Esophagus mucosa (tissue), 1 donor: ENCODE measurements at places on chromosomes 6 and 20. TPM values are rescaled to one million over a fixed set of nuclear protein-coding genes. Genes with fewer than 3 reads are reported as not detected.

The ENPP4 gene
- 0.80 TPM for total RNA-seq

The NMBR gene
- not detected for total RNA-seq

The TP53TG5 gene
- 0.36 TPM for total RNA-seq

The KLC4 gene
- total RNA-seq, result 7.5 TPM

The ZNF334 gene
- total RNA-seq, result 2.0 TPM

The CNKSR3 gene
- 24.5 TPM for total RNA-seq

The DEFB124 gene
- not detected for total RNA-seq

The BPIFA1 gene
- total RNA-seq, result not detected

The BPHL gene
- 27.0 TPM for total RNA-seq

The PPARD gene
- total RNA-seq, result 38.5 TPM

The LY6G5C gene
- total RNA-seq, result 0.72 TPM

The CYP24A1 gene
- total RNA-seq, result 1.3 TPM

The SFTA2 gene
- 9.0 TPM for total RNA-seq

The SLC17A2 gene
- not detected for total RNA-seq

The SEMG1 gene
- total RNA-seq, result not detected

The RIPPLY2 gene
- total RNA-seq, result not detected

The DEFB113 gene
- not detected for total RNA-seq

The CCM2L gene
- 1.2 TPM for total RNA-seq

The TPX2 gene
- 32.6 TPM for total RNA-seq

The HLA-DPA1 gene
- 12.7 TPM for total RNA-seq

The FAM184A gene
- 0.76 TPM for total RNA-seq

The ADAM33 gene
- 2.5 TPM for total RNA-seq

The LY6G6D gene
- total RNA-seq, result not detected

The CST7 gene
- total RNA-seq, result 0.32 TPM

The CLPSL2 gene
- total RNA-seq, result not detected

The COL9A3 gene
- total RNA-seq, result 1.5 TPM

The ULBP3 gene
- total RNA-seq, result 3.8 TPM

The RAMACL gene
- total RNA-seq, result 0.88 TPM

The TMEM74B gene
- total RNA-seq, result 1.4 TPM

The CARMIL1 gene
- total RNA-seq, result 18.2 TPM

The SLC26A8 gene
- total RNA-seq, result 0.04 TPM

The NEDD9 gene
- total RNA-seq, result 4.1 TPM

The SLC17A1 gene
- total RNA-seq, result not detected

The RAET1G gene
- total RNA-seq, result 24.7 TPM

The PAX1 gene
- total RNA-seq, result not detected

The MATN4 gene
- 0.16 TPM for total RNA-seq
